Suppressor macrophage treated with lipopolysaccharide for 1 hour (primary cell): ENCODE measurements at places on chromosomes 12 and 14.

- DNase-seq = no peak
These were observed 377 bp upstream of the BCL7A start for GRCh38 chr12:122021193-122021821.

DNA sequence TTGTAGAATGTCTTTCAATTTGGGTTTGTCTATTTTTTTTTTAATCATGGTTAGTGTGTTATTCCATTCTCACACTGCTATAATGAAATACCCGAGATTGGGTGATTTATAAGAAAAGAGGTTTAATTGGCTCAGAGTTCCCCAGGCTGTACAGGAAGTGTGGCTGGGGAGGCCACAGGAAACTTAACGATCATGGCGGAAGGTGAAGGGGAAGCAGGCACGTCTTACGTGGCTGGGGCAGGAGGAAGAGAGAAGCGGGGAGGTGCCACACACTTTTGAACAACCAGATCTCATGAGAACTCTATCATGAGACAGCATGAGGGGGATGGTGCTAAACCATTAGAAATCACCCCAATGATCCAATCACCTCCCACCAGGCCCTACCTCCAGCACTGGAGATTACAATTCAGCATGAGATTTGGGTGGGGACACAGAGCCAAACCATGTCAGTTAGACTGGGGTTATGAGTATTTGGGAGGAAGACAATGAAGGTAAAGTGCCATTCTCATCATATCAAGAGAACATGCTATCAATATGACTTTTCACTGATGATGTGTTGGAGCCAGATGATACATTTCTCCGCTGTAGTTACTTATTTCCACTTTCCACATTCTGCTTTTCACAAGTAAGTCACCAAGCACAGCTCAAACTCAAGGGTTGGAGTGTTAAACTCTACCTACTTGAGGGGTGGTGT lies 45.8 kb downstream of the AP5M1 start:
- DNase-seq = no peak

GRCh38 chr12:63976902-63977395 lies 132.4 kb downstream of the SRGAP1 start:
- DNase-seq = no peak

DNA sequence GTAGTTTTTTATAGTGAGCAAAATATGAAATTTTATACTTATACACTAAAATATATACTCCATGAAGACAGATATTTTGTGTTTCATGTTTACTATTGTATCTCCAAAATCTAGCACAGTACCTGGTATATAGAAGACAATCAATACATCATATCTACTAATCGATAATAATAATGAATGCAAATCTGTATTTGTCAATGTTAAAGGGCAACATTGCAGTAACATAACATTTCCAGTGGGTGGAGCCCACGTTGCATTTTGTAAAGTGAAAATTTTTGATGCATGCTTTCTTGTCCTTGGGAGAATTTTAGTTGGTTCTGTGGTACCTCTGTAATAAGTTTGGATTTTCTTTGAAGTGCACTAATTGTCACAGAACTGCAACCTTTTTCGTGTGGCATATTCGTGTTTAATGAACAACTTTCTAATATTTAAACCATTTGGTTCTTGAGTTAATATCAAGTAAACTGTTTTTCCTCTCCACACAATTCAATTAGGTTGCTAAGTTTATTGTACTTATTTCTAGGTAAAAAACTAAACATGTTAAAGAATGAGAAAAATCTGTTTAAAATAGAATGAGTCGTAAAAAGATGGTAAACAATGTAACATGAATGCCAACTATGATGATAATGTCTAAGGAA lies 47.4 kb downstream of the AVPR1A start:
- peak; percentile 49 for DNase-seq

- peak; percentile 15 for DNase-seq
These were observed 385.9 kb downstream of the EGLN3 start for GRCh38 chr14:33564774-33565630.

DNA sequence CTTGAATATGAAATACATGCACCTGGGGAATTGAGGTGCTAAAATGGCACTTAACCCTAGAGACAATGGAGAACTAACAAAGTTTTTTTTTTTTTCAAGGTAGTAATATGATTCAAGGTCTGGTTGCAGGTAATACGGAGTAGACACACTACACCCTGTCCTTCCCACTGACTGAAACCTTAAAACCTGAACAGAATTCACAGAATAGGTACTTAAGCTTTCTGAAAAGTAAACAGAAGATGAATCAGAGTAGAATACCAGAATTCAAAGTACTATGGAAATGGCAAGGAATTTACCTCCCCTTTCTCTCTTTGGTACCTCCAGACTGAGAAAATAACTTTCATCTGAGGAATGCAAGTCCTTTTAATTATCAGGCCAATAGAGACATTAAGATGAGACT lies 87.2 kb downstream of the PAPLN start:
- DNase-seq = no peak

DNA sequence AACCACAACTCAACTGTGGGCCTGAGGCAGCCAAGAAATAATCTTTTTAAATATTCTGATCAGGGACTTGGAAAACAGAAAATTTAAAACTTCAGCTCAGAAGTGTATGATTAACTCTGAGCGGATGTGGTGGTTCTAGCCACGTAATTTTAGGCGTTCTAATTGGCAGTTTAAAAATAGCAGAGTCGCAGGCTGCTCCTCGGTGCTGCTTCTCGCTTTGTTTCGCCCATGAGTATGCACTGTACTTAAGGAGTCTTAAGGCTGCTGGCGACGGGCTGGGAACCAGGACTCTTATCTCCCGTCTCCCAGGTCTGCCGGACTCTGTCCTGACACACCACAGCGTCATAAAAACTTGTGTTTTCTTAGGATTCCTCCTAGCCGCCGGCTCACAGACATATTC lies 113.4 kb upstream of the PELI2 start:
- peak; percentile 25 for DNase-seq

DNA sequence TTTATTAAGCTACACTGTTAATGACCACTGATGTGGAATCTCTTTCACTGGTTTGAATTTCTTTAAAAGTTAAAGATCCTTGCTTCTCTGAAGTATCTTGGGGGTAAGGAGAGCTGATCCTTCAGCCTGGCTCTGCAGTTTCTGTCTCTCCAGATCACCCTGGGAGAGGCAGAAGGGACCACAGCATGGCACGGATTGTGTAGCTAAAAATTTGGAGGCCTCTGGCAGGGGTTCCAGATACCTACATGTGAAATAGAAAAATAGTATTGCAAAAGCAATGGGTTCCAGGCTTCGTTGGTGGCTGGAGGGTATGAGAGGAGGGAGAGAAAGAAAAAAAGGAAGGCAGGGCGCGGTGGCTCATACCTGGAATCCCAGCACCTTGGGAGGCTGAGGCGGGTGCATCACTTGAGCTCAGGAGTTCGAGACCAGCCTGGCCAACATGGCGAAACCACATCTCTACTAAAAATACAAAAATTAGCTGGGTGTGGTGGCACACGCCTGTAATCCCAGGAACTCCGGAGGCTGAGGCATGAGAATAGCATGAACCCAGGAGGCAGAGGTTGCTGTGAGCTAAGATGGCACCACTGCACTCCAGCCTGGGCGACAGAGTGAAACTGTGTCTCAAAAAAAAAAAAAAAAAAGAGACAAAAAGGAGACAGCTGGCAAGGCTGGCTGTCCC lies 3.4 kb downstream of the CHST11 start:
- no peak for DNase-seq

- no peak for DNase-seq
These were observed 66.8 kb upstream of the KRAS start for GRCh38 chr12:25317553-25317952.

DNA sequence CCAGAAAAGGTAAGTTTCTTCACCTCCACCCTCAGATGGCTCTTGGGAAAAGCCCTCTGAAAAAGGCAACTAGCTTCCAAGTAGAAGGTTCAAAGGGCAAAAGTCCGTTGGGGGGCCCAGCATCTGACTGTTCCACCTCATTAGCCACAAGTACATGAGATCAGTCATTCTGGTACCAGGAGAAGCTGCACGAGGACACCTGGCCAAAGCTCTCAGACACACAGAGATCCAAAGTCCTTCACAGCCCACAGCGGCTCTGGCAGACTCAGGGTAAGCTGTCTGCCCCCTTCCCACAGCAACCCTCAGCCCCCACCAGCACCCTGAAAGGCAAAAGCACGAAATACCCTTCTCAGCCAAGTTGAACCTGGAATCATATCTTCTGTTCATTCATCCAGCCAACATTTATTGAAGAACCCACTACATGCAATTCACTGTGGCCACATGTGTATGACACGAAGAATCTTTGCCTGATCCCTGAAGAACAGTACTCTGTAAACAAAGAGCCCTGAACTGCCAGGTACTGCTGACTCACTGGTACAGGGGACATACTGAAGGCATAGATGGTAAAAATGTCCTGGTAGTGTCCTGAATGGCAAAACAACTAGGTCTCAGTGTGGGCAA lies 19.0 kb downstream of the SLC7A7 start:
- no peak for DNase-seq

- DNase-seq = no peak
These were observed 820.7 kb upstream of the FBXO33 start for GRCh38 chr14:40252817-40253447.

- DNase-seq = peak; percentile 66
These were observed 5.5 kb upstream of the LMNTD1 start for GRCh38 chr12:25558586-25558985.

- no peak for DNase-seq
These were observed 681 bp upstream of the JPH4 start for GRCh38 chr14:23579311-23579630.

DNA sequence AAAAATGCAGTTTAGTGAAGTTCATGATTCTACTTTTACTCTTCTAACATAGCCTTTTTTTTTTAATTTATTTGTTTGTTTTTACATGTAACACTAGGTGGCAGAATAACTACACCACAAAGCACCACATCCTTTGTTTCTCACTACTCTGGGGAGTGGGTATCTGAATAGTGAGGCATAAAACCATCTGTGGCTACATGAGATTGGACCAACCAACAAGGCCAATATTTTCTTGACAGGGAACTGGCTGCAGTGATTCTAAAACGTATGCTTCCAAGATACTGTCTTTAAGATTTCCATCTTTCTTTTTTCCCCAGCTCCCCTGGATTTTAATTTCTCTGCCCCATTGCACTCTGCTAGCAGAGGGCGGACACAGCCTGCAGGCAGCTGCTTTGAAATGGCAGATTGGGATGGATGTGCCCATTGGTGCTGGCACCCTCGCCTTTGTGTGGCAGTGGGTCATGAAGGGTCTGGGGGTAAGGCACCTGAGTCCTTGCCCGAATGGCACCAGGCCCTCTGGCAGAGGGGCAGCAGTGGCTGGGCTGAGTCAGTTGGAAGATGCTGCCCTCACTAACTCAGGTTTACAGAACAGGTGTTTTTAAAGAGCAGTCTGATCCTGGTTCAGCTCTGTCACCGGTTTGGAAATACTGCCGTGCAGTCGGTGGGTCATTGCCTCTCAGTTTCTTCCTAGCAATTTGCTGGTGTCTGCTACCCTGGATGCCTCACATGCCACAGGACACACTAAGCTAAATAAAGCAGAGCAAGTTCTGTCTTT lies 429.1 kb downstream of the RAD51B start:
- DNase-seq = peak; percentile 58

DNA sequence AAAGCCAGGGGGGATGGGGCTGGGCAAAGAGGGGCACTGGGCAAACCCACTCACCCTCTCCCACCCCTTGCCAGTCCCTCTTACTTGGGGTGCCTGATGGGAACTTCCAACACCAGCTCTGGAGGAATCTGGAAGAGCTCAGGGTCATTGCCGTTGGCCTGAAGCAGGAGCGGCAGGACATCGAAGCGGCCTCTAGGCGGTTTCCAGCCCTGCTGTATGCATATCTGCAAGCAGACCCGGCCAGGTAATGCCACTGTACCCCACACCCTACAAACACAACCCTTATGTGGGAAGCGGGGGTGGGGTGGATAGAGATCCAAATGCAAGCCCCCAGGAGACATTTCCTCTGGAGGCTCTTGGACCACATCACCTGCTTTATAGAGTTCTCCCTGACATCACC lies 83.6 kb downstream of the NOS1 start:
- DNase-seq = no peak

DNA sequence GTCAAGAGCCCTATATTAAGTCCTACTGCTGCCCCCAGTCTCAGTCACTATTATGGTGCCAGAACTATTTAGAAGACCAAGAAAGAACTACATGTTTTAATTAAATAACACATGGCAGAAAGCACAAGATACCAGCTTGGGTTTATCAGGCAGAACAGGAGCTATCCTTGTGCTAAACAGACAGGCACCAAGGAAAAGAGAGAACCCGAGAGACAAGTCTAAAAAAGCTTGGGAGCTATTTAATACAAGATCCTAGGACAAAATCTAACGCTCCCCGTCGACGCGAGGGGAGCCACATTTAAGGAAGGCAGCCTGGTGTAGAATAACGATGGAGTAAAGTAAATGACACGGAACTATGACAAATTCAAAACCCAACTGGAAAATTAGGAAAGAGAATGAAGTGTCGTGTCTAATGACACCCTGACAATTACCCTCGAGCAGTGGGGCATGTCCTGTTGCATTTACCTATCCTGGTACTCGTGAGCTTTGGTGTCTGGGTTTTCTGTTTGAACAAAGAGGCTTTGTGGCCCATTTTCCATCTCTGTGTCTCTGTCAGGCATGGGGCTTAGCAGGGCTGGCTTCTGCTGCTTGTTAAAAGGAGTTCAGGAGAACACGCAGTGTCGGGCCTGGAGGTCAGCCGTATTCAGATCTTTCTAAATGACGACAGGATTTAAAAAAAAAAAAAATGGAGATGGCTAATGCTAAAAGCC lies 140.6 kb downstream of the ETNK1 start:
- no peak for DNase-seq

- DNase-seq = no peak
These were observed 15.4 kb upstream of the MIA2 start for GRCh38 chr14:39218171-39218769.

DNA sequence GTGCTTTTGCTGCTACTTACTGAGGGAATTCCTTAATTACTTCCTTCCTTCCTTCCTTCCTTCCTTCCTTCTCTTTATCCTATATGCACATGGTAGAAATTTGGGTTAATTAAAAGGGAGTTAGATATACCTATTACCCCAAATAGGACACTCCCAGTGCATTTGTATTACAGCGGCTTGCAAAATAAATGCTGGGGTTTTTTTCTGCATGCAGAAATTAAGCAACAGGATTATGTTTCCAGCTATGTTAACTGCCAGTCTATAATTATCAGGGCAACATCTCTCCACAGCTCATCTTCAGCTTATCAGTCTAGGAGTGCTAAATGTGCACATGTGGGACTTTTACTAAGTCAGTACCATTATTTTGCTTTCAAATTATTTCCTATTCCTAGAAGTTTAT lies 132.9 kb upstream of the SLC35F4 start:
- DNase-seq = no peak

DNA sequence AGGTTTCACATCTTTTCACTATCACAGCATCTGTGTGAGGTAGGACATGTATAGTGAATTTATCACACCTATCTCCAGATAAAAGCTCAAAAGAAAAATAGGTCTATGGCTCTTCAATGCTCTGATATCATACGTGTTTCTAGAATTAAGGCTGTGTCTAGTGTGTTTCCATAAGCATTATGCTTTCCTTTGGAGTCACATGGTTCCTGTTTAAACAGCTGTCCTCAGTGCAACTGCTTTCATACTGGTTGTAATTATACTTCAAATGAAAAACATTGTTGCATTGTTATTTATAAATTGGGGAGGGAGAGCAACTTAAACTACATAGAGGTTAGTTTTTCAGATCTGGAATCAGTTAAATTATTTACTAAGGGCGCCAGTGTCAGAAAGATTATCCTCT lies 151.6 kb downstream of the SYT1 start:
- no peak for DNase-seq

- peak; percentile 48 for DNase-seq
These were observed 69.1 kb downstream of the ASCL4 start for GRCh38 chr12:107843351-107844311.

- no peak for DNase-seq
These were observed 22.7 kb upstream of the TMPO start for GRCh38 chr12:98492580-98493140.

- DNase-seq = no peak
These were observed 90.6 kb upstream of the FRMD6 start for GRCh38 chr14:51561141-51561540.
